Inflammatory macrophage (primary cell): ENCODE measurements at places on chromosomes 3 and 15.

DNA sequence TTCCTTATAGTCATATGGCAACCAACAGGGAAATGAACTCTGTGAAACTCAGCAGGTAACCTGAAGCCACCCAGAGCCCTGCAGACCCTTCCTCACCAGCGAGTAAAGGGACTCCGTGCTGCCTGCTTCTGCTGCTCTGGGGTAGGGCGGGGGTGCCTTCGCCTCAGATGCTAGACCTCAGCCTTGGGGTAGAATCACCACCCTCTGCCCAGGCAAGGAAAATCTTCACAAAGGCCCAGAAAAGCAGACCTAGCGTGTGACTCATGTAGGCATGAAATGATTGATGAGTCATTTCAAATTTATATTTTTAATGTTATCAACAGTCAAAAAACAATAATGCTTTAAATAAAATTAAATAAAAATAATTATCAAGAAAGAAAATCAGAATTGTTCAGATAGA, 6.6 kb downstream of the STIMATE start:
- peak; percentile 20 for DNase-seq

DNA sequence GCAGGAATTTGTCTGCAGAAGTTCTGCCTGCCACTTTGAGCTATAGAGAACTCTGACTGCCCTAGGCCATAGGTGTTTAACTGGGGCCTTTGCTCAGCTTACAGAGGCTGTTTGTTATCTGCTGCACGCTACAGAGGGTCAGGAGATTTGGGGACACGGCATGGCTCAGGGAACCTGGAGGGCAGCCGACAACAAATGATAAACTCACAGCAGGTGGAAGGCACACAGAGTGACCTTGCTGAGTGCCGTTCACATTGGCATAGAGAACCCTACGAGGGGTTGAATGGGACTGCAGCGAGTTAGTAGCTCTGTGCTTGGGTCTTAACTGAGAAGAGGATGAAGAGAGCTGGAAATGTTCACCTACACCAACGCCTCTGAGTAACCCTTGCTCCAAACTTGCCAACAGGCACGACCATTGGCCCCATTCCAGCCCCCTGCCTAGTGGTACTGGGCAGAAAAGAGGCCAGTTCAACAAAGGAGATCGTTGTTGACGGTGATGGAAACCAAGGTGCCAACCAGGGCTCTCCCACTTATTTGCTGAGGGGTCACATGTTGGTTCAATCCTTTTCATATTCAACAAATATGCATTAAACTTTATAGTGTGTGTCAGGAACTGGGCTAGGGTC, 301.1 kb downstream of the NTRK3 start:
- DNase-seq, result no peak

DNA sequence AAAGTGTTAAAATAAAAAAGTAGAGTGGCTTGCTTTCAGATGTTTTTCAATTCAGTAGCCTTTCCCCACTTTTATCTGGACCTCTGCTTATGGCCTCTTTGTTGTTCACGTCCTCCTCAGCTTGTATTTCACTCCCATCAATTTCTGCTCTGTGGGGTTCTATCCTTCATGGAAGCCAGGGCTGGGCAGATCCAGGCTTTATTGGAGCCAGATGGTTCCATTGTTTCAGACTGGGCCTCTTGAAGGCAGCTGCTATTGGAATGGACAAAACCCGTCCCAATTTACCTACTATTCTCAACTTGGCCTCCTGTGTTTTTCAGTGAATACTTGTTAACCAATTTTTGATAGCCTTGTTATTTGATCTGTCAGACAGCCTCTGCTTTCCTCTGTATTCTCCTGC, 10.9 kb upstream of the AADACL2 start:
- DNase-seq, result no peak

DNA sequence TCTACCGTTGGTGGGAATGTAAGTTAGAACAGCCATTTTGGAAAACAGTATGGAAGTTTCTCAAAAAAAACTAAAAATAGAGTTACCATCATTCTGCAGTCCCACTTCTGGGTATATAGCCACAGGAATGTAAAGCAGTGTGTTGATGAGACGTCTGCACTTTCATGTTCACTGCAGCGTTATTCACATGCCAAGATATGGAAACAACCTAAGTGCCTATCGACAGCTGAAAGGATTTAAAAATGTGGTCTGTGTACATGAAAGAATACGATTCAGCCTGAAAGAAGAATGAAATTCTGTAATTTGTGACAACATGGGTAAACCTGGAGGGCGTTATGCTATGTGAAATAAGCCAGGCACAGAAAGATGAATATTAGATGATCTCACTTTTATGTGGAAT, 157.7 kb downstream of the THSD4 start:
- DNase-seq, result no peak

GRCh38 chr3:58180940-58181587, 29.7 kb downstream of the DNASE1L3 start:
- no peak for DNase-seq

GRCh38 chr15:69798481-69799250, 299.1 kb downstream of the TLE3 start:
- DNase-seq, result peak; percentile 38

- peak; percentile 44 for DNase-seq
These were observed 46.2 kb downstream of the PTH1R start for GRCh38 chr3:46923559-46924350.

- no peak for DNase-seq
These were observed 331.2 kb upstream of the TBL1XR1 start for GRCh38 chr3:177528306-177529070.

DNA sequence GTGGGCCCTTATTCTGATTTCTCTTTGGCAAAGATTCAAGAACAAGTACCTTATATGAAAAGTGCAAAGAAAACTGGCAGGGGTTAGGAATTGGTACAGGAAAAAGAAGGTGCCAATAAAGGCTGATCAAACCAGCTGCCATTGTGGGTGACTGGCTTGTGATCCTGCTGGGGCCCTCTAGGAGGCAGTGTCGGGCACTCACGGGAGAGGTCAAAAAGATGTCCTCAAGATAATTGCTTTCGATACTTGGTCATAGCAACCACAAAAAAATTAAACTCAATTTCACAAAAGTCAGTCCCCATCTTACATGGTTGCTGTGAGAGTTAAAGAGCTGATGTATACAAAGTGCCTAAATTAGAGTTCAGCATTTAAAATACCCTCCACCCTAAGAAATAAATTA, 31.0 kb upstream of the CAV3 start:
- no peak for DNase-seq

- DNase-seq, result no peak
These were observed 434.7 kb upstream of the PDZRN3 start for GRCh38 chr3:74059301-74059922.
